Left ventricle myocardium inferior (tissue), 1 donor: ENCODE measurements at places on chromosomes 2 and 18. TPM values are rescaled to one million over a fixed set of nuclear protein-coding genes. Genes with fewer than 3 reads are reported as not detected.

- DNase-seq = no peak
Measured at GRCh38 chr2:99079226-99079625, 62.3 kb upstream of the C2orf15 start.

DNA sequence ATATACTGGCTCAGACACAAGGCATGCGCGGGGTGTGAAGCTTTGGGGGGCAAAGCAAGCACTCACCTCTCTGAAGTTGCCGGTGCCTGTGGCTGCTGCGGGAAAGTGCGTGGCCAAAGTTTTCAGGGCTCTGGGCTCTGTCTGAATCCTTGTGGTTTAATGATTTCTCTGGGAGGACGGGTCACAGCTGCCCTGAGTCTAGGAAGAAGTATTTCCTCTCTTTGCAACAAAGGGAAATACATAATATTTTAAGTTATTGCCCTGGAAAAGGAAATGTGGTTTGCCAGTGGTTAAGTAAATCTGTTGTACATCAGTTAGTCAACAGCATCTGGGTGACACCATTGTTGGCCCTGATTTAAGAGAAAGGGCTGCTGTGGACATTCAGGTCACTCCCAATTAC lies 56.7 kb upstream of the ZDBF2 start:
- DNase-seq = no peak

GRCh38 chr2:217060951-217061547 lies 201.2 kb upstream of the TNP1 start:
- no peak for DNase-seq

DNA sequence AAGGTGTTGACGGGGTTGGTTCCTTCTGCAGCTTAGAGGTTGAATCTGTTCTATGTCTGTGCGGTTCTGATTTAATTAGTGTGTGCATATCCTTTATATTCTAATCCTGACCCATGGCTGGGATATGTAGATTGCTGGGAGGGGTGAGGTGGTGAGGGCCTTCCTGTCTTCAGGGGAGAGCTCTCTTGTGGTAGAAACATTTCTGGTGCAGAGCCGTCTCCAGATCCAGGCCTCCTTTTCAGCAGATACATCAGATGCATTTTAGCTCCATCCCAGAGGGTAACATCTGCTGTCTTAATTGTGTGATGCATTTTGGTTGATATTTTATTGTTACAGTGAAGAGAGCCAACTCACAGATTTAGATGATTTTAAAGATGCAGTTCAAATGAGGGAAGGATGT lies 227.8 kb downstream of the AGAP1 start:
- no peak for DNase-seq

- DNase-seq = no peak
Measured at GRCh38 chr2:40120957-40121356, 330.9 kb downstream of the SLC8A1 start.

- no peak for DNase-seq
Measured at GRCh38 chr18:48689548-48689947, 150.7 kb downstream of the CTIF start.

GRCh38 chr2:75570024-75570947 lies 9.5 kb upstream of the EVA1A start:
- no peak for DNase-seq

DNA sequence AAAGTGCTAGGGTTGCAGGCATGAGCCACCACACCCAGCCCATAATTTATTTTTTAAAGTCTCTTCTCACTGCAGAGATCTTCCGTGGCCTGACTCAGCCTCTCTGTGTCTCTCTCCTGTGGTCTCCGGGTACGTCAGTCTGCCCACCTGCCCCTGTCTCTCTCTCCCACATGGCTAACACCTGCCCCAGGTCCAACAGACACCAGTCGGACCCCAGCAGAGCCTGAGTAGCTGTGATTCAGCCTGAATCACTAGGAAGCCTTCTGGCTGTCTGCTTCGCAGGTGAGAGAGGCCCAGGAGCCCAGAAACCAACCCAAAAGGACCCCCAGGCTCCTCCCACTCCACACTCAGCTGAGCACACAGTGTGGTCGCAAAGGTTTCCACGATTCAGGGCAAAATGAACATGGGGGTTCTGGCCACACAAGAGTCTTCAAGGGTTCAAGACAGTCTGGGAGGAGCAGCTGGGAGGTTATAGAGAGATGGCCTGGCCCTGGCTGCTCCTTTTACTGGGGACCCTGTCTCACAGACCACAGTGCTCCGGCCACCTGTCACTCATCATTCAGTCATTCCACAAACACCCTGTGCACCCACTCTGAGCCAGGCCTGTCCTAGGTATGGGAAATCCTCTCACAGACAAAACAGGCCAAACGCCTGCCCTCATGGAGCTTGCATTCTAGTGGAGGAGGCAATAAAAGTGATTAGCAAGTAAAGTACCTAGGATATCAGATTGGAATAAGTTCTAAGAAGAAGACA lies 8.6 kb downstream of the RUFY4 start:
- DNase-seq = no peak

GRCh38 chr2:49225126-49225525 lies 70.8 kb upstream of the FSHR start:
- no peak for DNase-seq

- no peak for DNase-seq
Measured at GRCh38 chr2:212843409-212844199, 305.0 kb upstream of the ERBB4 start.

DNA sequence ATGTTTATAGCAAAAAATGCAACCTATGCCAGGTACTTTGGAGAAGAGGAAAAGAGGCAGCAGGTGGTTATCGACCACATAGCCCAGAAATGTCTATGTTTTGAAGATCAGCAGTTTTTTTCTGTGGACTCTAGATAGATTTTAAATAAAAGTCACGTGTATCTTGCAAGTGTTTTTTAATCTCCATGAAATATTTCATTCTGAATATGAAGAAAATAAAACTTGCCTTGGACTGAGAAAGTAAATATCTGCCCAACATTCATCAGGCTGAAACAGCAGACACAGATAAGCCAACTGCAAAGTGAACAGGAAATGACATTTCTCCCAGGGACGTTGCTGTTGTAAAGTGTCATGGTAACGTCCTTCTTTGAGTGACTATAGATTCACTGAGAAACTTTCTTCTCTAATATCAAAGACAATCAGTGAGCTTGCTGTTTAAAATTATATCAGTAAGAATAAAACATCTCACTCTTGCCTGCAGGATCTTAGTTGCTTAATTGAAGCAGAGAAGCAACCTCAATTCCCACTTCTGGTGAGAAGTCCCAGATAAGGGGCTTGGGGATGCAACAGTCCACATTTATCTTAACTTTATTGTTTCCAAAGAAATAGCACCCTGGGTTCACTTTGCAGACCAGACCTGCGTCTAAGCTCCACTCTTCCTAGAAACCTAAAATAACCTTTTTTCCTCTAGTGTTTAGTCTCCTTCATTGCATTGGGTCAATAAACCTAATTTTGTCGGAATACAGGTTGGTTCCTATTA lies 6.3 kb downstream of the MYOM1 start:
- DNase-seq = no peak

GRCh38 chr2:64644458-64645382 lies 9.0 kb downstream of the SERTAD2 start:
- peak; percentile 82 for DNase-seq

DNA sequence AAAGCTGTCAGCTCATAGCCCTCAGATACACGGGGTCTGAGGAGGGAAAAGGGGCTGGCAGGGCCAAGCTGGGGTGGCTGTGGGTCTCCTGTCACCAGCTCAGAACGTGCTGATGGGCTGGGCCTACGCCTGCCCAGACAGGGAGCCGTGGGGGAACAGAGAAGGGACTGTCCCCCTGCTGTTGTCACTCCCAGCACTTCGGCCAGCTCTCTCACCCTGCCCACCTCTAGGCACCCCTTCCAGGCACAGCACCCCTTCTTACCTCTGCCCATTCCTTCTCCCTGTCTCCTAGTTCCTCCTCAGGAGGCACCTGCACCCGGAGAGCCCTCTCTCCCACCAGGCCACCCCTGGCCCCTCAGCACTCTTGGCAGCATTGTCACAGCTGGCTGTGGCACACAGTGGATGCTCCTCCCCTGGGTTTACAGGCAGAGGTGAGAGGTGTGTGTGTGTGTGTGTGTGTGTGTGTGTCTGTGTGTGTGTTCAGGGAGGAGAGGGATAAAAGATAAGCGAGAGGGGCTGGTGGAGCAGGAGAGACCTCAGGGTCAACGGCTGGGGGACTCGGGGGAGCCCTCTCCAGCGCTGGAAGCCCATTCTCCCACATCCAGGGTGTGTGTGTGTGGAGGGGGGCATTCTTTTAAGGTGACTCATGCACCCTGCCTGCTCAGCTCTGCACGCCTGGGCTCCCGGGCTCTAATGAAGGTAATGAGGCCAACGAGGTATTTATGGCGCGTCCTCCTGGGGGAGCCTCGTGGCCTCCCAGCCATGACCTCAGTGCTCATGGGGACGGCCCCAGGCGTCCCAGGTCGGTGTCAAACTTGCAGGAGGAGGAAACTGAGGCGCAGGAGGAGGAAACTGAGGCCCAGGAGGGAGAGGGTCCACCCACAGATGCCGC lies 66.1 kb upstream of the SMAD7 start:
- no peak for DNase-seq

DNA sequence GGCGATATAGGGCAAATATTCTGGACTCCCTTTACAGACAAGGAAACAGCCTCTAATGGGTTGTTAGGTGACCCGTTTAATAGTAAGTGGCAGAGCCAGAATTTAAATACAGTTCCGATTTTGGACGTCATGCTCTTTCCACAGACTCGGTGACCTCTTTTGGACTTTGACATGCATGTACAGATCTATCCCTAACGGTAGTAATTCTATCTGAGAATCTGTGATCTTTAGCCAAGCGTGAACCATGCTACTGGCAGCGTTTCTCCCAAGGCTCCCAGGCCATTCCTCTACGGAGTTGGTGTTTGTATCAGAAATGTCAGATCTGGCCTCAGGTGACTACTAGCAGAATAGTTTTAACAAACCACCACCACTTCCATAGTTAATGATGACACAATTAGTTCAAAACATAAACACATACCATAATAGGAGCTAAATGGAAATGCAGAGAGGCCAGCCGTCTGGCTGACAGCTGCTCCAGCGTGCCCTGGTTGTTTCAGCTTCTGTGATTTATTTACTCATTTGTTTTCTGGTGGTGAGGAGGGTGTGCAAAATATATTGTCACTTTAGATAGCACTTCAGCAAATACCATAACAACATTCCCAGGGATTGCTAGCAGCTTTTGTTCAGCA lies 304.6 kb upstream of the LYPD1 start:
- DNase-seq = no peak

GRCh38 chr2:25315316-25315680 lies 26.4 kb downstream of the DNMT3A start:
- peak; percentile 12 for DNase-seq

DNA sequence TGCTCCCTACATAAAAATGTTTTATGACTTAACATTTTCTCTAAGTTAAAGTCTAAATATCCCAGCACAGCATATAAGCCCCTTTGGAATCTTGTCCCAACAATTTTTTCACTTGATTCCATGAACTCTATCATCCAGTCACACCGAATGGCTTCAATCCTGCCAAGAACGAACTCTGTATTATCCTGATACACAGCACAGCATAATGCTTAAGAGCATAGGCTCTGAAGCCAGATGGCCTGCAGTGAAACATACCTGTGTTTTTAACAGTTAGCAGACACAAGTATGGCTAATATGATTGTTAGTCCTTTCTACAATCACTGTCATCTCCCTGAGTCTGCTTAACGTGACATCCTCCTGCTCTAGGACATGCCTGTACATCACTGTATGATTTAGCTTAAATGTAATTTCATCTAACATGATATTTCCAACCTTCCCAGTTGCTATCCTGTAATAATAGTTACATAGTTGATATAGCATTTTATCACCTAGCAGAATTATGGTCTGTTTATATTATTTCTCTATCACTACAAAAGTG lies 669.5 kb downstream of the ERBB4 start:
- no peak for DNase-seq

- no peak for DNase-seq
Measured at GRCh38 chr2:188789951-188790350, 184.2 kb upstream of the COL3A1 start.

DNA sequence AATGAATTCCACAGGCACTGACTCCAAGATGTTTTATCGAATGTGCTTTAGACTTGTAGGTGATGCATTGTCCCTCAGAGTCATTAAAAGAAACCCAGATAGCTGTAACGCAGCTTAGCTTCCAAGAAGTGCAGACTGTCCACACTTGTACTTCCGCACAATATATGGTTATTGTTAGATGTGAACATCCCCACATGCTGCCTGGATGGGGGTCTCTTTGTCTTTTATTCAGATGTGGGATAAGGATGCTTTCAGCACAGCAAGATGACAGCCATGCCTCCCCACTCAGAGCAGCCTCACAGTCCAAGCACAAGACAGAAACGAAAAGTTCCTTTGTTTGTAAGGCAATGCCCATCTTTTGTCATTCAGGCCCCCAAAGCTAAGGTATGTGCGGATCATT lies 416.6 kb downstream of the HRH4 start:
- no peak for DNase-seq

DNA sequence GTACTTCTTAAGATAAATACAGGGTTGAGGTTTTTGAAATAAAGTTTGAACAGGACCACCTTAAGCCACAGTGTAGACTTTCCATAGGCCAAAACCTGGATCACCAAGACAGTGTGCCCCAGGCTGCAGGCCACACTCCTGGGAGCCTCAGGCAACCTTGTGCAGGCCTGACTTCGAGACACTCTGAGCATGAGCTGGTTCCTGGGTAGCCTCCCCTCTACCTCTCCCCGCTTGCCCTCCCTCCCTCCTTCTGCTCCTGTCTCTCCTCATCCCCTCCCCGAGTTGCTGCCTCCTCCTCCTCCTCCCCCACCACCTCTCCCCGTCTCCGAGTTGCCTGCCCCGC lies 10.6 kb upstream of the PROC start:
- no peak for DNase-seq

- DNase-seq = no peak
Measured at GRCh38 chr2:85935170-85935745, 46.5 kb upstream of the ST3GAL5 start.

DNA sequence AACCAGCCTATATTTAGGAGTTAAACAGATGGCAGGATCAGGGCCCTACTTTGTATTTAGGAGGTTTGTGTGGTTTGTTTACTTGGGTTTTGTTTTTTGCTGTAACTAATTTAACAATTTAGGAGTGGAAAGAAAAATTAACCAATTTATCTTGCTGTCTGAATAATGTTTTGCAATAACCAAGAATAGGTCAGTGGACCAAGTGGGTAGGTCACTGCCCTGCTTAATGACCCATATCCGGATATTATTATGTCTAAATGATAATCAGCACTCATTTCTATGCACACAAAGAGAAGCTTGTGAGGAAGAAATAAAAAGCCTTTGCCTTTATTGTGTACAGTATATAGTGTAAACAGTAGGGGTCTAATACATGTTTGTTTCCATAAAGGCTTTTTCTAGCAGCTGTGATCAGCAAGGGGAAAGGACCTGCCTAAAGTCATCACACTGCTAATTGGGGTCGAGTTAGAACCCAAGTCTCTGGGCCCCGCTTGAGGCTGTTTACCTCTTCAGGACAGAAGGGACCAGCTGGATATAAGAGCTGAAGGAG lies 76.6 kb downstream of the TGOLN2 start:
- DNase-seq = no peak

GRCh38 chr2:189379731-189380261 lies 61.5 kb upstream of the WDR75 start:
- no peak for DNase-seq

CTNNA2 gene
- total RNA-seq = not detected

RAPH1 gene
- 17.2 TPM for total RNA-seq

SLC9A4 gene
- total RNA-seq = not detected

KLHL14 gene
- total RNA-seq = not detected

TUBA4B gene
- not detected for total RNA-seq

SERPINB5 gene
- not detected for total RNA-seq

PEX13 gene
- total RNA-seq = 23.4 TPM

CNTNAP5 gene
- not detected for total RNA-seq

ACTG2 gene
- total RNA-seq = 1.6 TPM

NEUROD1 gene
- not detected for total RNA-seq

SERPINB4 gene
- not detected for total RNA-seq

PTPRN gene
- total RNA-seq = 0.11 TPM

IL37 gene
- not detected for total RNA-seq

TTN gene
- 2,803 TPM for total RNA-seq

DNMT3A gene
- 16.5 TPM for total RNA-seq

MAPK4 gene
- total RNA-seq = 21.7 TPM
